ENCODE measurements at places on chromosomes 6 and 20.

- DNase-seq, result no peak
These were observed 124.4 kb downstream of the PTPRT start for GRCh38 chr20:43065299-43065698.

DNA sequence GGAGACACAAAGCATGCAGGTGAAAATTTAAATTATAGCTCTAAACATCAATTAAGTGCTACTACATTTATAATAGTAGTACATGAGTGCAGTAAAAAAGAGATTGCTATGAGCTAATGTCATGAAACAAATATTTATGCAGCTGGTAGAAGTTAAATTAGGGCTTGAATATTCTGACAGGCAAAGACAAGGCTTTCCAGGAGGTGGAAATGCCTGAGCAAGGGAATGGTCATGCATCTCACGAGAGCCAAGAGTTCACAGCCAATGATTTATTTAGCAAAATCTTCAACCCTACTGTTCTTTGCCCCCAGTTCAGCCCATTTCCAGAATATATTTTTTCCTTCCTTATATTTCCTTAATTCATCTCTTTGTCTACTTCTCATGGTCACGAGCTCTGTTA, 128.9 kb downstream of the HIVEP2 start:
- no peak for DNase-seq

- DNase-seq, result peak; percentile 61
These were observed 86.4 kb upstream of the CLDN20 start for GRCh38 chr6:155177363-155177961.

DNA sequence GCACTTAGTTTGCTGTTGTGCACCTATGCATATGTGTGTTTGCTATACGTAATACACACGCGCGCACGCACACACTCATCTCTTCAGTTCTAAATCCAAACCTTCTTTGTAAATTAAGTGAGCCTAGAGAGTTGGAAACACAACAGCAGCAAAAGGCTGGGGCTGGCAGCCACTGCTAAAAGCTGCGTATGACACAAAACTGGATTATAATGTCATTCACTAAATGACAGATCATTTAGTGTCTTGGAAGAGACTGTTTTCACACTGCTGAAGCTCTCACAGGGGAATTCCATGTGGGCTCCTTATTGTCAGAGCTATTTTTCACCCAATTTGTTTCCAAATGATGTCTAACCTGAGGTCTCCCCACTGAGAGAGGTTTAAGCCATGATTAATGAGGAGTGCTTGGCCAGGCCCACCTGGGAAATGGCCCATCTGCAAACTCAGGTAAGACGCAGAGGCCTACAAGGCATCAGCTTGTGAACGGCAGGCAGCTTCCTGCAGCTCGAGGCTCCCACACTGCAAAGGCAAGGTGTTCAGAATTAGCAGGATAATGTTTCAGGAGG, 94.2 kb downstream of the OLIG3 start:
- DNase-seq, result peak; percentile 16

GRCh38 chr6:3341467-3341866, 82.7 kb downstream of the PSMG4 start:
- DNase-seq, result no peak

DNA sequence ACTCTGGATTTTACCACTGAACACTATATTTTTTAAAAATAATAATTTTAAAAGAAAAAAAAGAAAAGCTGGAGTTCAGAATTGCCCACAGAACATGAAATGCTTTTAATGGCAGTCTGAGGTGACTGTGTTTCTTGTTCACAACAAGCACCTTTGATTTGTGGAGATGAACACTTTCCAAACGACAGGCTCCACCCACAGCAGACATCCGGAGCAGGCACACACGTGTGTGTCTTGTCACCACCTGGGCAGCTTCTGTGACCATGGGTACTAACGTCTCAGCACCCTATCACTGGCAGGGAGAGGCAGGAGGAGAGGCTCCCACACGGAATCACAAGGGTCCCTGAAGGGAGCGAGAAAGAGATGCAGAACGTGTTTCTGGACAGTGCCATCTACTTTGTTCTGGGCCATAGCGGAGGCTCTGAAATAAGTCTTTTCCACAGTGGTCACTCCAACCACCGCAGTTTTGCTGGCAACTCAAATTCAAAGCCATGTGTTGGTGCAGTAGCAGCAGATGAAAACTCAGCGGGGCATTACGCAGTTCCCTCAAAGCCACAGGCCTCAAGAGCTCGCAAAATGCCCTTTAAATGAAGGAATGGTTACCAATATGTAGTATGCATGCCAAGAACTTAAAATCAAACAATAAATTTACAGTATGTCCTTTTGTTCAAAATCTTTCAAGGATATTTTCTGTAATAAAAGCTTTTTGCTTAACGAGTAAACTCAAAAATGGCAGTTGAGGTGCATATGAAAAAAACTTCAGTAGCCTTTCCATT, 242.2 kb downstream of the FOXC1 start:
- DNase-seq, result no peak
